ENCODE measurements at places on chromosomes 4 and X.

GRCh38 chr4:77178560-77178959 lies 21.6 kb downstream of the CCNG2 start:
- no peak for DNase-seq

DNA sequence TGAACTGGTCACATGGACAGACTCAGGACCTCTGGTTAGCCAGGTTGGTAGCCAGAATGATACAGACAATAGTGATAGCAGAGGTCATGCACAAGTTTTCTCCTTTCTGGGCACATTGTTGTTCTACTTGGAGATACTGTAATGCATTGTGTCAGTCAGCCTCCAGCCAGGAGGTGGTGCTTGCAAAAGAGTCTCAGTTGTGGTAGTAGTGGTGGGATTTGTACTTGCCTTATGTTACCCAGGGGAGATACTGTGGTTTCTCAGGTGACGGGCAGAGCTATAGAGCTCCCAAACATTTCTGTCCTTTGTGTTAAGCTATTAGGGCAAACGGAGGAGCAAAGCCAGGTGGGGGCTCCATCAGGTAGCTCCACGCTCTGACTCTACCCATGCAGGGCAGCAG lies 190.5 kb downstream of the STPG2 start:
- DNase-seq: no peak

DNA sequence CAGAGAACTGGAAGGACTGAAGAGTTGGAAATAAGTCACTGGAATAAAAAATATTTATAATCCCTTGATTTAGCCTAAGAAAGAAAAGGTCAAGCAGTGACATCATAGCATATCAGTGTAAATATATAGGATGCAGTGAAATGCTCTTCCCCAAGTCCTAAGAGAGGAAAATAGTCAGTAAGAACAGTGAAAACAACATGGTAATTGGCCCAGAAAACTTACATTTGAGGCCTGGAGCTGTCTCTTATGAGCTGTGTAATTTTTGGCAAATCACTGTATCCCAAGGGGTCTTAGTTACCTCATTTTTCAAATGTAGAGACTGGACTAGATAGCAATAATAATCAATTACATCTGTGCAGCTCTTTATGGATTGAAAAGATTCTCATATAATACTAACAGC lies 255.7 kb upstream of the AR start:
- no peak for DNase-seq

GRCh38 chrX:41137589-41137988 lies 52.3 kb downstream of the USP9X start:
- DNase-seq: no peak
